Muscle of back (tissue), 13 donors: ENCODE measurements at places on chromosomes 12 and 14.

- no peak for DNase-seq
These were observed 6.1 kb upstream of the SERPINA11 start for GRCh38 chr14:94458558-94459205.

GRCh38 chr14:102511538-102511937 is 2.0 kb upstream of the ANKRD9 start:
- DNase-seq: no peak

- no peak for DNase-seq
These were observed 66.4 kb downstream of the OTOGL start for GRCh38 chr12:80165746-80166145.

DNA sequence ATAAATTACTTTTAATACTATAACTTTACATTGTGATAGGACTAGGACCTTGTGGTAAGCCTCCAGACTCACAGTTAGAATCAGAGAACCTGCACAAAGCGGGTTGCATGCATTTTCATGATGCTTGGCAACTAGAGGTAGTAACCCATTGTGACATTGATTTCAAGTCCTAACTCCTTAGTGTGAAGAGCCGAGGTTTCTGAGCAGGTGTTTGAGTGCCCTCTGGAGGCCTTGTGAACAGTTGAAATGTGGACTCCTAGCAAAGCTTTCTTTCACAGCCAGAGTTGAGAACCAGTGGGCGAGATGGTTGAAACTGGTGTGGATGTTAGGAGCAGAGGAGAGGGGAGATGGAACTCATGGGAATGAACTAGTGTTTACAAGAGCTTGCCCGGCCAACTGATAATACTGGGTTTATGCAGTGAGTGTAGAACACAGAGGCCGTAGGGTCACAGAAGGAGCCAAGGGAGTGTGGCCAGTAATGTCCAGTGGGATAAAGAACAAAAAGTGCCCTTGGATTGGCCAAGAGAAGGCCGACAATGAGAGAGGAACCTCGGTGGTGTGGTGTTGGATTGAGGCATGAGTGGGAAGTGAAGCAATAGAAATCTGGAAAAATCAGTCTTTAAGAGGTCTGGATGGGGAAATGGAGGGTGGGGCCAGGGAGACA is 10.9 kb downstream of the ZNF664 start:
- peak; percentile 45 for DNase-seq

GRCh38 chr12:95182868-95183415 is 34.3 kb downstream of the FGD6 start:
- no peak for DNase-seq

DNA sequence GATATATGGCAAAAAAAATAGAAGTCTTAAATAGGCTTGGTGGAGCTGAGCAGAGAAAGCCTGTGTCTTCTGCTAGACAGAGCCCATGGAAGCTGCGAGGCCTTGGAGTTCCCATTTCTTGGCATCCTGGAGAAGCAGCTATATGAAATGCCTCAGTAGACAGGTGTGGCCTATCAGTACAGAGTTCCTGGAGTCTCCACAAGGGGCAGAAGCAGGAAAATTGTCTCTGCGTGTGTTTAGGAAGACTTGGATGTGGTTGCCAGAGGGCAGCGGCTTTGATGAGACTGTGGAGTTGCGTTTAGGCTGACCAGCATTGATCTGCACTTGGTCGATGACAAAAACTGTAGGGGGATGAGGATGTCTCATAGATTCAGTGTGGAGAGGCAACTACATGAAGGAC is 334.5 kb upstream of the SEL1L start:
- DNase-seq: no peak

GRCh38 chr14:48401321-48401720 is 725.9 kb upstream of the MDGA2 start:
- DNase-seq: peak; percentile 72

GRCh38 chr14:28599191-28599590 is 167.4 kb upstream of the FOXG1 start:
- no peak for DNase-seq

DNA sequence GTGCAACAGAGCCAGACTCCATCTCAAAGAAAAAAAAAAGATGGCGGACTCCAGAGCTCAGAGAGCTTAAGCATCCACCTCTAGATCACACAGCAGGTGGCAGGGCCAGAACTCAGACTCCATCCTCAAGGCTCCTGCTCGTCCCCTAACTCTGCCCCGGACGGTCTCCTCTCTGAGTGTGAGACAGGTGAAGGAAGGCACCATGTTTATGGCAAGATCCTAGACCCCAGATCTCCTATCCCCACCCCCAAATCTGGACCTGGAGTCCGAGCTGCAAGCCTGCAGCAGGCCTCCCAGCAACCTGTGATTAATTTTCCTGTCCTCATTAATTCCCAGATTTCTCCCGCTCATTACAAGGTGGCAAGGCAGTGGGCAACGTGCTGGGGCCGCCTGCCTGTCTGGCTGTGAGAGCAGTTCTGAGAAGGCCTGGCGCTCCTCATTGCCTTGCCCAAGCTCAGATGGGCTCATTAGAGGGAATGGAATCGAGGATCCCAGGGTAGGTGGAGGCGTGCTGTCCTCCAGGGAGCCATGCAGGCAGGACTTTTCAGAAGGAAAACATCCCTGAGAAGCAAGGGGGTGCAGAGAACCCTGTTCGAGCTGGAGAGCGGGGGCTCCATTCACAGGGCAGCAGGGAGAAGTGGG is 296.6 kb upstream of the RTL1 start:
- DNase-seq: no peak

DNA sequence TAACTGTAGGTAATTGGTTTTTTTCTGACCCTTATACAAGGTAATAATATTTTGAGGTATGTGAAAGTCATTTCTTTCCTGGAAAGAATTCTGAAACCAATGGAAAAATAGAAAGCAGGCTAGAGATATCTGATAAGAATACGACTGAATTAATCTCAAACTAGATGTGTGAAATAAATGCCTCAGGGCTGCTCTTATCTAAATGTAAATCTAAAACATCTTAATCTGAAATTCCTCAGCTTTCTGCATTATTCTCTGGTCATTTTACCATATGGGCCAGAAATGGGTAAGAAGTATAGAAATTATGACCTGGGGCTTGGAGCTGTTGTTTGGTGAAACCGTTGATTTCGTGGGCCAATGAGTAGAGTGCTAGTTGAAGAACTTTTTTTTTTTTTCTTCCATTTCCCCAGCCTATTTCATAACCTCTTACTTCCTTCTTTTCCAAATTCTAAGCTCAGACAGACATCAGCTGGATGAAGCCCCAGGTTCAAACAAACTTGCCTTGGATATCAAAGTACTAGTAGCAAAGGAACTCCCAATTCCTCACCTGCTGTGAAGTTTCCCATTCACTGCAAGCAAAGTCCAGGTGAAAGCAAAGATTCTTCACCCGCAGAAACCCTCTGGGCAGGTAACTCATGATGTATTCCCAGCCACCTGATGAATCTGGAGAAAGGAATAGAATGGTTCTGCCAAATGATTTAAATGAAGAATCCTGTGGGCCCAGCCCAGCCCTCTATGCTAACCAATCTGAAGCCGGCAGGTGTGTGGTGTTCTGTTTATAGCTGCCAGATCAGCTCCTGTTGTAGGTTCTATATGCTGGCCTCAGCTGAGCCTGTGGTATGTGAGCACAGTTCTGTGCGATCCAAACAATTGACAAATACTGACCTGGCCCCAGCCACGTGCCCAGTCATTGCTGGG is 9.7 kb upstream of the FOS start:
- no peak for DNase-seq

- no peak for DNase-seq
These were observed 24.2 kb downstream of the ACACB start for GRCh38 chr12:109140560-109140959.

DNA sequence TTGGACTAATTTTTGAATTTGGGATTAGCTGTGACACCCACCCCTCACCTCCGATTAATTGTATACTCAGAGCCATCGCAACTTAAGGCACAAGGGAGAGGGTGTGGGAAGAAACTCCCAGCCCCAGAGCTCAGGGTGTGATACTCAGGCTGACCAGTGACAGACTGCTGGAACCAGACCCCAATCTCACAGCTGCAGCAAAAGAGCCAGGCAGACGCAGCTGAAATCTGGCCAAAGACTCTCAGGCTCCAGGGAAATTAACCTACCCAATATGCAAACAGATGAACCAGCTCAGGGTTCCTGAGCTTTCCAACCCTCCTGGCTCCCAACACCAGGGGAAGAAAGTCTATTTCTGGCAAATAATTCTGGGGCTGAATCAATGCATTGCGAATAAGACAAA is 30.5 kb downstream of the ANAPC7 start:
- DNase-seq: peak; percentile 86

- DNase-seq: peak; percentile 60
These were observed 33.0 kb downstream of the BEGAIN start for GRCh38 chr14:100554082-100554677.

- no peak for DNase-seq
These were observed 119.4 kb downstream of the CAND1 start for GRCh38 chr12:67388331-67389138.

GRCh38 chr14:30876692-30877091 is 2.3 kb downstream of the COCH start:
- no peak for DNase-seq

- DNase-seq: no peak
These were observed 111.0 kb downstream of the SCARB1 start for GRCh38 chr12:124752437-124753227.

GRCh38 chr12:121227294-121227693 is 17.4 kb downstream of the P2RX4 start:
- no peak for DNase-seq

- DNase-seq: peak; percentile 93
These were observed 9.0 kb downstream of the SLC8B1 start for GRCh38 chr12:113325916-113326315.

DNA sequence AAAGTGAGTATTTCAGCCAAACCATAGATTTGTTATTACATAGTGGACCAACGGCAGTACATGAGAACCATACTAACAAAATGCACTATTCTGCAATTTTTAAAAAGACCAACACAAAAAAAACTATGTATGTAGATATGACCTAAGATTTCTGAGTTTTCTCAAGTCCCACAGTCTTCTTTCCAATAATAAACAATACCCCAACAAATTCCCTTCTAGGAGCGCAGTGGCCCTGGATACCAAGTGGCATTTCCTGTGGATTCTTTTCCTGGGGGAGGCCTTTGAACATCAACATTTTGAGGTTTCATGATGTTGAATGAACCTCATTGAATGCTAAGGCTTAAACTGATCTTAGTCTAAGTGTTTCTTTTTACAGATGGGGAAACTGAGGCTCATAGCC is 210.5 kb downstream of the BCAT1 start:
- no peak for DNase-seq

DNA sequence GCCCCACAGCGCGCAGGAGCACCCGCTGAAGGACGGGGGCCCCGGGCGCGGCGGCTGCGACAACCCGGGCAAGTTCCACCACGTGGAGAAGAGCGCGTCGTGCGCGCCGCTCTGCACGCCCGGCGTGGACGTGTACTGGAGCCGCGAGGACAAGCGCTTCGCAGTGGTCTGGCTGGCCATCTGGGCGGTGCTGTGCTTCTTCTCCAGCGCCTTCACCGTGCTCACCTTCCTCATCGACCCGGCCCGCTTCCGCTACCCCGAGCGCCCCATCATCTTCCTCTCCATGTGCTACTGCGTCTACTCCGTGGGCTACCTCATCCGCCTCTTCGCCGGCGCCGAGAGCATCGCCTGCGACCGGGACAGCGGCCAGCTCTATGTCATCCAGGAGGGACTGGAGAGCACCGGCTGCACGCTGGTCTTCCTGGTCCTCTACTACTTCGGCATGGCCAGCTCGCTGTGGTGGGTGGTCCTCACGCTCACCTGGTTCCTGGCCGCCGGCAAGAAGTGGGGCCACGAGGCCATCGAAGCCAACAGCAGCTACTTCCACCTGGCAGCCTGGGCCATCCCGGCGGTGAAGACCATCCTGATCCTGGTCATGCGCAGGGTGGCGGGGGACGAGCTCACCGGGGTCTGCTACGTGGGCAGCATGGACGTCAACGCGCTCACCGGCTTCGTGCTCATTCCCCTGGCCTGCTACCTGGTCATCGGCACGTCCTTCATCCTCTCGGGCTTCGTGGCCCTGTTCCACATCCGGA is 1.4 kb downstream of the FZD10 start:
- DNase-seq: peak; percentile 37

- no peak for DNase-seq
These were observed 11.5 kb downstream of the TECPR2 start for GRCh38 chr14:102374264-102374663.

DNA sequence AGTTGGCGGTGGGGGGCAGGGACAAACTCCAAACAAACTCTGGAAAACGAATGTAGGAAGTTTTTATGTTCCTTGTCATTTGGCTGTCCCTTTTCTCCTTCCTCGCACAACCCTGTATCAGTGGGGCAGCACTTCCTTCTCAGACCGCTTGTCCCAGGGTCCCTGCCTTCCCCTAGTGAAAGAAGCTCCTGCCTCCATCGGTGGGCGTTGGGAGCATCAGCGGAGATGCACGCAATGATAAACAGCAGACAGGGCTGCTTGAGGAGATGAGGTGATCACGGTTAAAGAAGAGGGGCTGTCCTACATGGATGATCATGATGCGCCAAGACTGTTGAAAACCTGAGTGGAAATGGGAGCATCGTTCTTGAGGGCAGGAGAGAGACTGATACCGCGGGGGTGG is 620 bp downstream of the C1S start:
- no peak for DNase-seq

DNA sequence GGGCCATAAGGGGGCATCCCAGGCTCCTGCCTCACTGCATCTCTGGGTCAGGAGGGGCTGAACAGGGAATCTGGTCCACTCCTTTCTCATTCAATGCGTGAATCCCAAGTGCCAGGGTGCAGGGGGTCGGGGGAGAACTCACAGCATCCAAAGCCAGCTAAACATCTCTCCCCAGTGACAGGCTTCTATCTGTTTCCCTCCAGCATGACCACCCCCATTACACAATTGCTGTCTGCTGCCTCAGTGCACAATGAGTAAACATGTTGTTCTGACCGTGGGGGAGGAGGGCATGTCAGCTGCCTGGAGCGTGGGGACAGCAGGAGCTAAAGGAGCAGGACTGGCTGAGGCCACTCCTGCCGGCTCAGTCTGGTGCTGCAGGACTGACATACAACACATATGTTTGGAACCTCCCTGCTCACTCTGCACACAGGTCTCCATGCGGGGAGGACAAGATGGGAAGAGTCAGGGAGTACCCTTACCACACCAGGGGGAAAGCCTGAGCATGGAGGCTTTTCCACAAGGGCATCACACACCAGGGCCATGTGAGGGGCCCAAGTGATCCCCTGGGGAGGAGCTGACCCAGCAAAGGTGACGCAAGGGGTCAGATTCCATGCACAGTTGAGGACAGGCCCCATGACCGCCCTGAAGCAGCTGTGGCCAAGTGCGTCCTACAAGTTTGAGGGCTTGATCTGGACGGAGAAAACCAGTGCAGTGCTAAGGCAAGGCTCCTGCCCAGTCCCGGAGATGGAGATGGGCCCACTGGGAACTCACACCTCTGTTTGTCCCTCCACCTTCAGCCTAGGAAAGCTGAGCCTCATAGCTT is 1.4 kb downstream of the TNS2 start:
- DNase-seq: no peak

DNA sequence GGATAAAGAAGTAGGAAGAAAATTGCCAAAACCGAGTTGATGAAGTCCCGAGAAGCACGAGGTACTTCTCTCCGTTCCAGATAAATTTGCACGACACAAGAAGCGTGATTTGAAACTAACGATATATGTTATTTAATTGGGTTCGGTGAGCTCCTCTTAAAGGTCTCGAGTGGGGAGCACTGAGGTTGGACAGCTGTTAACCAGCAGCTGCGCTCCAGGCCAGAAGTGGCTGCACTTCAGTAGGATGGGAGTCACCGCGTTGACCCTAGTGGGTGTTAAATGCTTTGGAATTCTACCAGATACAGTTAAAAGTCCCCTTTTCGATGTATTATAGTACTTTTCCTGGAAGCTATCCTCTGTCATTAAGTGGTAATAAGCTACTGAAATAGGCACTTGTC is 953 bp upstream of the DCAF5 start:
- DNase-seq: peak; percentile 83

GRCh38 chr12:89179983-89180382 is 172.3 kb downstream of the DUSP6 start:
- peak; percentile 86 for DNase-seq
